ENCODE measurements at places on chromosomes 16 and 17. TPM values are rescaled to one million over a fixed set of nuclear protein-coding genes. Genes with fewer than 3 reads are reported as not detected.

ABAT gene
- total RNA-seq = 12.4 TPM

IL34 gene
- 2.8 TPM for total RNA-seq

CDK3 gene
- 1.7 TPM for total RNA-seq

PLLP gene
- total RNA-seq = under 0.01 TPM

C17orf107 gene
- total RNA-seq = 5.8 TPM

VMO1 gene
- not detected for total RNA-seq

NRN1L gene
- not detected for total RNA-seq

TP53TG3F gene
- total RNA-seq = not detected

OR1F1 gene
- not detected for total RNA-seq

ZNF594 gene
- total RNA-seq = 9.6 TPM

PLA2G10 gene
- not detected for total RNA-seq

CD300LB gene
- total RNA-seq = not detected

EPN3 gene
- total RNA-seq = not detected

WNT9B gene
- total RNA-seq = not detected

HSPB9 gene
- total RNA-seq = not detected

C16orf74 gene
- total RNA-seq = 2.3 TPM

TNFSF13 gene
- 1.5 TPM for total RNA-seq

CENPN gene
- 11.1 TPM for total RNA-seq

C1QTNF1 gene
- 24.7 TPM for total RNA-seq

KRT36 gene
- total RNA-seq = not detected

CNTNAP4 gene
- total RNA-seq = 0.12 TPM

GPR142 gene
- total RNA-seq = not detected

CHST6 gene
- 1.3 TPM for total RNA-seq

ZSCAN10 gene
- total RNA-seq = not detected

HS3ST6 gene
- total RNA-seq = not detected

DNAAF1 gene
- total RNA-seq = 0.49 TPM

EXOC3L1 gene
- not detected for total RNA-seq

TOX3 gene
- total RNA-seq = not detected

MYH4 gene
- not detected for total RNA-seq

ANKS4B gene
- not detected for total RNA-seq

NHLRC4 gene
- total RNA-seq = 2.6 TPM

MYH2 gene
- not detected for total RNA-seq

FOXC2 gene
- 0.16 TPM for total RNA-seq

PIGW gene
- 7.3 TPM for total RNA-seq

DNAH2 gene
- total RNA-seq = 0.16 TPM

FMNL1 gene
- total RNA-seq = 14.8 TPM

STX1B gene
- total RNA-seq = 0.97 TPM

HIGD1B gene
- not detected for total RNA-seq

CD79B gene
- total RNA-seq = 0.24 TPM

MRM1 gene
- total RNA-seq = 3.7 TPM

SKAP1 gene
- not detected for total RNA-seq

DYNLRB2 gene
- total RNA-seq = not detected

SENP3 gene
- total RNA-seq = 66.4 TPM

SLC6A2 gene
- not detected for total RNA-seq

TLCD2 gene
- 5.2 TPM for total RNA-seq

SLC47A2 gene
- 0.36 TPM for total RNA-seq

UMOD gene
- total RNA-seq = not detected

SLFN12 gene
- 24.5 TPM for total RNA-seq

PRDM7 gene
- not detected for total RNA-seq

ZNF200 gene
- 9.5 TPM for total RNA-seq

LRRC46 gene
- not detected for total RNA-seq

All from hair follicle dermal papilla cell (primary cell).